ENCODE measurements at places on chromosomes 2 and 18.

- no peak for DNase-seq
Observed at GRCh38 chr18:11147962-11148679, 1.2 kb downstream of the PIEZO2 start.

DNA sequence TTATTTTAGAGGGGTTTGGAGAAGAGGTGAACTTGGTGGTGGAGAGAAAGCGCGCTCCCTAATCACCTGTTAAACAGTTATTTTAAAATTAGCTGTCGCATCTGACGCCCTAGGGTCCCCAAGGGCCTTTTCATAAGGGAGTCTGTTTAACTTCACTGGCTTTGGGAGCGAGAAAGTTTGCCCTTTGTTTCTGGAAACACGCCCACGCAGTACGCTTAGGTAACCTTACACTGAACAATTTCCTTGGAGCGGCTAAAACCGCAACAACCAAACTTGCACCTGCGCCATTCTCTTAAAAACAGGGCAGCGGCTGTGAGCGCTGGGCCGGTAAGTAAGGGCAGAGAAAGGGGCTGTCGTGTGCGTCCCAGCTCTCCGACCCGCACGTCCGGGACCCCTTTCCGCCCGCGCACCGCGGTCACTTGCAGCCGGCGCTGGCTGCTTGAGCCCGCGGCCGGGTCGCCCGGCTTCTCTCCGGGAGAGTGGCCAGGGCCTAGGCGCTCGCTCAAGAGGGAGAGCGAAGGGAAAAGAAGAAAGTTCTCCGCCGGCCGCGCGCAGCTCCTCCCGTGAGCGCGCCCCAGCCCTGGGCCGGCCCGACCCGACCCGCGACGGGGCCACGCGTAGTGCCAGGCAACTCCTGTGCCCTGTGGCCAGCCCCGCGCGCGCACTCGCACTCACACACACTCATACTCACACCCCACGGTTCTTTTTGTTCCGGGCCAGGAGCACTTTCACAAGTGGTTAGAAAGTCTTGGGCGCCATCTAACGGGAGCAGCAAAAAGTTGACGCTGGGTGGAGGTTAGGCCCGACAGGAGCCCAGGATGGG, 19.2 kb downstream of the POU3F3 start:
- DNase-seq, result peak; percentile 74

DNA sequence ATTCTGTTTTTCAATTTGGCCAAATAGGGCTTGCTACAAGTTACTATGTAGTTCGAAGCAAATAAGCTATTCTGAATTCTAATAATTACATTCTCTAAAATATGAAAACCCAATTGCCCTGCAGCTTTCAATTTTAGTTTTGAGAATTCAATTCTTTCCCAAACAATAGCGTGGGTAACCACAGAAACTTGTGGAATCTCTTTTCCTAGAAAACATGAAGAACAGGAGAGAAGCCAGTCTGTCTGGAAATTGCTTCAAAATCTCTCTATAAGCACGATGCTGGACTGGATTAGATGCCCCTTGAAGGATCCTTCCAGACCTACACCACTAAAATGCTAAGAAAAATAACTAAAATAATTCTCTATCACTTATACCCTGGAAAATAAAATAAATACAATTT, 115.0 kb downstream of the THADA start:
- no peak for DNase-seq

GRCh38 chr2:54088191-54088634, 27.2 kb upstream of the ACYP2 start:
- DNase-seq, result no peak

DNA sequence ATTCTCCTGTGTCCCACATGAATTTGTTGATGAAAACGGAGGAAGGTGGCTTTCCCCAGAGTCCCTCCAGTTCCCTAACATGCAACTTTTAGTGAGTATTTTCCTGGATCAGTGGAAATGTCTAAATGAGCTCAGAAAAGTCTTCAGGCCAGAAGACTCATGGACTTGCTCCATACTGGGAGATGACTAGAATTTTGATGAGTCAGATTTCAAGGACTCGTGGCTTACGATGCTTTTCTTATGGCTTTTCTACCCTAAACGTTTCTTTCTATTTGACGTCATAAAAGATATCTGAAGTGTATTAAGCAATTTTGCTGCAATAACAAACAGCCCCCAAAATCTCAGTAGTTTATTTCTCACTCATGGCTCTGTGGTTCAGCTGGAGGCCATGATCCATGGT, 397.6 kb downstream of the FBXO15 start:
- DNase-seq, result no peak

DNA sequence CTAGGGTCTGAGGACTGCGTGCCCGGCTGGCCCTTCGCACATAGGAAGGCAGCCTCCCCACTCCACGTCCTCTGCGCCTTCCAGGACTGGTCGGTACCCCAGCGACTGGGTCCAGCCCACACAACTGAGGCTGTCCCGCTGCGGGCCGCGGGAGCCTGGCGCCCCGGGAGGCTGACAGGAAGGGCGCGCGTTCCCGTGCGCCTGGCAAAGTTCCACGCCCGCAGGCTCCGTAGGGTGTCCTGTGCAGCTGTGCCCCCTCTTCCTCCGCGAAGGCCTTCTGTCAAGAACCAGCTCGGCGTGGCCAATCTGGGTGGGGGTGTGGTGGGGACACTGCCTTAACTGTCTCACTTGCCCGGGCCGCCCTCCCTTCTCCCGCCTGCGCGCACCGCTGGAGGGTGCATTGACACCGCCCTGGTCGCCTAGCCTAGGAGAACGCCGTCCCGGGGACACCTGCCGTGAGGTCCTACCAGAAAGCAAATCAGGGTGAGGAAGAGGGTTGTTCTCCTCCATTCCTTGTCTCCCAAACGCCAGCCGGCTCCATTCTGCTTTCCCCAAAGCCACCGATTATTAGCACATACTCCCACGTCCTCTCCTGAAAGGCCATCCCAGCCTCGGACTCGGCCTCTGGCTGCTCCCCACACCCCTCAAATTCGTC, 618 bp upstream of the LYPD1 start:
- no peak for DNase-seq

GRCh38 chr2:46167924-46168323, 129.3 kb upstream of the EPAS1 start:
- DNase-seq, result no peak

DNA sequence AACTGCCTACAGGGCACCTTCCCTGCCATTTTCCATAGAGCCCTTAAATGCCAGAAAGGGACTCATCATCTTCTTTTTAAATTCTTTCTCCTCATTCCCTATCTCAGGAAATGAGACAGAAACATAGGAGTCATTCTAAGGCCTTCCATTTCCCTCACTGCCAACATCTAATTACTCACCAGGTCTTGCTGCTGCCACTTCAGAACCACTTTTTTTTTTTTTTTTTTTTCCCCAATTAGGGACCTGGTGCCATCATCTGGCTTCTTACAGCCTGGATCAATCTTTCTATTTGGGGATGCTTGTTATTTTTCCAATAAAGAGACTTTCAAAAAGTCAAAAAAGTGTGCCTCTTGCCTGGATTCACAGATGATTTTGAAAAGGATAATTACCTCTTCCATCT, 373.4 kb downstream of the LPIN1 start:
- DNase-seq, result no peak

GRCh38 chr2:178163395-178163794, 30.9 kb upstream of the OSBPL6 start:
- DNase-seq, result no peak

GRCh38 chr2:137659616-137660015, 304.7 kb upstream of the HNMT start:
- DNase-seq, result no peak

GRCh38 chr2:228786901-228787300, 484.2 kb downstream of the PID1 start:
- no peak for DNase-seq

DNA sequence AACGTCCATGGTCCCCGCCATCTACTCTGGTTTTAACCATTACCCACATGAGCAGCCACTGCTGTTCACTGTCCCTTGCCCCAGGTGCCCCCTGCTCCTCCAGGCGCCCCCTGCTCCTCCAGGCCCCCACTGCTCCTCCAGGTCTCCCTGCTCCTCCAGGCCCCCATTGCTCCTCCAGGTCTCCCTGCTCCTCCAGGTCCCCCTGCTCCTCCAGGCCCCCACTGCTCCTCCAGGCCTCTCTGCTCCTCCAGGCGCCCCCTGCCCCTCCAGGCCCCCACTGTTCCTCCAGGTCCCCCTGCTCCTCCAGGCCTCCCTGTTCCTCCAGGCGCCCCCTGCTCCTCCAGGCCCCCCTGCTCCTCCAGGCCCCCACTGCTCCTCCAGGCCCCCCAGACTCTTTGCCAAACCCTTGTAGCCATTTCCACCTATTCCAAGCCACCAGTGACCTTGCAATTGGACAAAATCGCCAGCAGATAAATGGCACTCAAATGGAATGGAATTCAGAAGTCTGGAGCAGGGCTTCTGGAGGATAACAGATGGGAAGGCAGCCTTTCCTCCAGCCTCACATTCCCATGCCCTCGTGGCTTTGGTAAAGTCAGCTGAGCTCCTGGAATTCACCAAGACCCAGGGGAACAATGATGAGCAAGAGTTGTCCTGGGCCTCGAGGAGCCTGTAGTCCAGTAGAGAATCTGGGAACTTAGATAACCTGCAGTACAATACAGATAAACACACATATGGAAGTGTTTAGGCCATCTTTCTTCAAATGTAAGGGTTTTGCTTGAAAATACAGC, 13.3 kb upstream of the RPL31 start:
- DNase-seq, result no peak
